Panc1 (cell line): ENCODE measurements at places on chromosomes 2 and 18. TPM values are rescaled to one million over a fixed set of nuclear protein-coding genes. Genes with fewer than 3 reads are reported as not detected.
A peak's percentile ranks its signal among the peaks of the same experiment; 100 is the strongest.

GRCh38 chr2:119809339-119810048 lies 49.8 kb downstream of the PTPN4 start:
- peaks cover 2% of the 10 kb centered on the region; the same call in 1 of the 2 replicates for H3K36me3 ChIP-seq
- H3K27ac ChIP-seq: peak overlapping the region; percentile 11; the same call in 1 of the 2 replicates
- DNase-seq: no peak
- H3K27me3 ChIP-seq: no peaks in the 10 kb centered on the region
- no peak overlapping the region for H3K4me3 ChIP-seq

- DNase-seq: no peak
- no peaks in the 10 kb centered on the region for H3K4me1 ChIP-seq
- no peak overlapping the region for H3K4me3 ChIP-seq
These were observed 37.2 kb downstream of the MTERF4 start for GRCh38 chr2:241064802-241065354.

DNA sequence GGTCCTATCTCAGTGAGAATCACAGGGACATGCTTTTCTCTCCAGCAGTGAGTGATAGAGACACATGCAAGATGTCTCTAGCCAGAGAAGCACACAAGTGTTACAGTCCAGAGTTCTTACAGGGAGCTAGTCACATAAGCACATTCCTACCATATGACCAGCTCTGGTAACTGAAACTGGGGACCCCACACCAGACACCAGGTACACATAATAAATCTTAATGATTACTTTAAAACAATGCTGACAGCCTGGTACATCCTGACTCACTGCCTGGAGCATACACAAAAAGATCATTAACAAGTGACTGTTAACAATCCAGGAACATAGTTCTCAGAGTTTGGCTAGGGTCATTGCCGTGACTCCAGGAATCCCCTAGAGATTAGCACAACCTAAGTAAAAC lies 53.6 kb downstream of the GALNT1 start:
- peaks cover 16% of the 10 kb centered on the region for H3K4me1 ChIP-seq
- H3K36me3 ChIP-seq: no peaks in the 10 kb centered on the region
- H3K4me3 ChIP-seq: no peak overlapping the region
- no peak for DNase-seq
- H3K27ac ChIP-seq: peak overlapping the region; percentile 65

DNA sequence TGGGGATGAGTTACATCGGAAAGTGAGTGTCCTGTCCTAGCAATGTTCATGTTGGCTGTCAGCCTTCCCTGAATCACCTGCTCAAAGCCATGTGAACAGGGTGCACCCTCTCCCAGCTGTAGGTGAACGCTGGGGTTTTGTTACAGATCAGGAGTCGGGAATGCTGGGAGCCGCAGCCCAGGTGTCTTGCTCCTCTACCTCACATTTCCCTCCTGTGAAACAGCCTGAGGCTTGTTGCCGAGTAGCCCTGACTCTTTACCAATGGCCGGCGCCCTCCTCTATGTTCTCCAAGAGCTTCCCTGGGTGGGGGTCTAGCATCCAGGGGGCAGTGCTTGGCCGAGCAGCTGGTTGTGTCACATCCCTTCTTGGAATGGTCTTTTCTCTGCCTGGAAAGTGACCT lies 164.7 kb downstream of the SH3RF3 start:
- H3K27me3 ChIP-seq: no peaks in the 10 kb centered on the region; the same call in 1 of the 2 replicates
- H3K4me3 ChIP-seq: no peak overlapping the region
- H3K27ac ChIP-seq: no peak overlapping the region
- DNase-seq: no peak
- no peaks in the 10 kb centered on the region for H3K36me3 ChIP-seq
- H3K4me1 ChIP-seq: no peaks in the 10 kb centered on the region; the same call in 1 of the 2 replicates

DNA sequence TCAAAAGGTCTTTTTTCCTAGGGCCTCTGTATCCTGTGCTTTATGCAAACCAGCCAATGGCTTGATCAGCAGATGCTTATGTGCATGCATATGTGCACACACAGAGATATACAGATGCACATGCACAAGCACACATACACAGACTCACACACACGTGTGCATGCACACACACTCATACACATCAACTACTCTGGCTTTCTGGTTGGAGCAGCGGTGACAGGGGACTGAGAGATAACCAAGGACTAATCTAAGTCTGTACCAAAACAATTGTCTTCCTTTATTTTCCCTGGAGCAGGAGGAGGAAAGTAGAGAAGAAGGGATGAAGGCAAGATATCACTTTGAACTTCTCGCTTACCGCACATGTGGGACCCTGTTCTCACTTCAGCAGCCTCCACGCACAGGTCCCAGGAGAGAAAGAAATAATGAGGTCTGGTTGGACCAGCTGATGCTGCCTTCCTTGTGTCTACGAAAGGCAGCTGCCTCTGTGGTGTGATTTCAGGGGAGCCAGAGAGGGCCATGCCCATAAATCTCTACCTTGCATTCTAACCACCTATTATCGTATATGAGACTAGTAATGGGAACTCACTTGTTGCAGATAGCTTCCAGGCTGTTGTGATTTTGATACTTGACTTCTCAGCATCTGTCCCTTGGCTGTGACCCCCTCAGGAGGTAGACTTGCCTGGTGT lies 338.0 kb downstream of the EN1 start:
- H3K36me3 ChIP-seq: no peaks in the 10 kb centered on the region
- H3K4me3 ChIP-seq: no peak overlapping the region
- no peak overlapping the region for H3K27ac ChIP-seq

GRCh38 chr2:1619556-1619955 lies 124.8 kb downstream of the PXDN start:
- no peak overlapping the region for H3K4me3 ChIP-seq
- H3K27ac ChIP-seq: peak overlapping the region; percentile 99
- H3K4me1 ChIP-seq: peaks cover 19% of the 10 kb centered on the region
- H3K27me3 ChIP-seq: no peaks in the 10 kb centered on the region

DNA sequence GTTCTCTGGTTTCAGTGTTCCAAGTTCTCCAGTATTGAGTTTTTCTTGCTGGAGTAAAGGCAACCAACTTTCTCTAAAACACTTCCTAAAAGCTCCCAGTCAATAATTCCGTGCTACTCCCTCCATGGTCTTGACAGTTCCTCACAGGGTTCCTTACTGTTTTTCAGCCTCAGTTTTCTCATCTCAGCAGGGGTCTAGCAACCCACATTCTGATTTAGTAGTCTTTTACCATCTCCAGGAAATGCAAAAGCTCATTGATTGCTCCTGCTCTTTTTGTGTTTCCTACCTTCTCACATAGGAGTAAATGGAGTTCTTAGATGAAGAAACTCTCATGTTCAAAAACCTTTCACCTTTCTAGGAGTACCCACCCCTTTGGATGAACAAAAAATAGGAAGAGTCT lies 978.8 kb upstream of the POU3F3 start:
- DNase-seq: no peak
- no peaks in the 10 kb centered on the region for H3K4me1 ChIP-seq
- H3K36me3 ChIP-seq: no peaks in the 10 kb centered on the region
- no peak overlapping the region for H3K27ac ChIP-seq

DNA sequence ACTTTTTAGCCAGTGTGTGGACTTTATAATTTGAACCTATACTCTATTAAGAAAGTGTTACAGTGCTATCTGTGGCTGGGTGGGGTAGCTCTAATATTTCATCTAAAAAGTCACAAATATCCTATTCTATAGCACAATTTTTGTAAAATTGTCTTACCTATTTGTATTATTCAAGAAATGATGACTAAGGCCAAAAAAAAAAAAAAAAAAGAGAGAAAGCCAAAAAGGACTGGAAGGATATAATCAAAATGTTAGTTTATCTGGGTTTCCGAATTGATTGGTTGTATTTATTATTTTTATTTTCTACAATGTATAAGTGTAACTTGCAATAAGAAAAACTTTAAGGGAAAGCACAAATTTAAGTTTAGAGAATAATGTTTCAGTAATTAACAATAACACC lies 5.5 kb downstream of the ARL6IP6 start:
- peaks cover 4% of the 10 kb centered on the region; the same call in 1 of the 2 replicates for H3K36me3 ChIP-seq
- H3K4me1 ChIP-seq: peaks cover 16% of the 10 kb centered on the region
- no peak for DNase-seq
- no peaks in the 10 kb centered on the region for H3K27me3 ChIP-seq
- no peak overlapping the region for H3K4me3 ChIP-seq

- no peak overlapping the region for H3K27ac ChIP-seq
- H3K27me3 ChIP-seq: no peaks in the 10 kb centered on the region
- no peak for DNase-seq
- no peaks in the 10 kb centered on the region for H3K4me1 ChIP-seq
These were observed 1875.2 kb upstream of the PIK3C3 start for GRCh38 chr18:40079786-40080185.

DNA sequence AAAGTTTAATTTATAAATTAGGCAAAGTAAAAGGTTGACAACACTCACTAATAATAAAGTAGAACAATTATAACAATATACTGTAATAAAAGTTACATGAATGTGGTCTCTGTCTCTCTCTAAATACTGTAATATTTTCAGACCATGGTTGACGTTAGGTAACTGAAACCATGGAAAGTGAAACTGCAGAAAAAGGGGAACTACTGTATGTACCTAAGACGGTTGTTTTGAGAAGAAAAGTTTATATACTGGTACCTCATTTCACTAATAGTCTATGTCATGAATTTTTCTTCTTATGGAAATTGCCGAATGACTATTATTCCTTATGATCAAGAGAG lies 166.7 kb upstream of the ZNF521 start:
- no peak overlapping the region for H3K27ac ChIP-seq
- H3K36me3 ChIP-seq: no peaks in the 10 kb centered on the region
- no peak overlapping the region for H3K4me3 ChIP-seq
- no peaks in the 10 kb centered on the region for H3K4me1 ChIP-seq
- DNase-seq: no peak
- H3K27me3 ChIP-seq: no peaks in the 10 kb centered on the region

- no peak overlapping the region for H3K4me3 ChIP-seq
- H3K27me3 ChIP-seq: no peaks in the 10 kb centered on the region
- no peaks in the 10 kb centered on the region for H3K4me1 ChIP-seq
- H3K36me3 ChIP-seq: no peaks in the 10 kb centered on the region
These were observed 214.9 kb downstream of the XIRP2 start for GRCh38 chr2:167103028-167103756.

DNA sequence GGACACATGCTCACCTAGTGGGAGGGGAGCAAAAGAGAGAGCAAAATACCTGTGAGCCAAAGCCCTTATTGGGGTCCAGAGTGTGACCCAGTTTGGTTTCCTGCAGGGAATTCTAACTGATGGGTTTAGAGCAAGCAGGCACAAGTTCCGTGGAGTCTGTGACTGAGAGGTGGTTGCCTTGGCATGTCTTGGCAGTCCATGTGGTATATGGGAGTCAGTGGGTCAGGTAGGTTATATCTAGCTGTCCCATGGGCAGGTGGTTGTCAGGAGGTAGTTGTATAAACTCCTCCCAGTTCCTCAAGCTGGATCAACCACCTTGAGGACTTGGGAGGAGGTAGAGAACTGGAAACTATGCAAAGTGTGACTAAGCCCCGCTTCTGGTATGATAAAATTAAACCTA lies 452.8 kb upstream of the VWC2L start:
- H3K27ac ChIP-seq: no peak overlapping the region
- no peaks in the 10 kb centered on the region for H3K4me1 ChIP-seq
- no peak overlapping the region for H3K4me3 ChIP-seq

DNA sequence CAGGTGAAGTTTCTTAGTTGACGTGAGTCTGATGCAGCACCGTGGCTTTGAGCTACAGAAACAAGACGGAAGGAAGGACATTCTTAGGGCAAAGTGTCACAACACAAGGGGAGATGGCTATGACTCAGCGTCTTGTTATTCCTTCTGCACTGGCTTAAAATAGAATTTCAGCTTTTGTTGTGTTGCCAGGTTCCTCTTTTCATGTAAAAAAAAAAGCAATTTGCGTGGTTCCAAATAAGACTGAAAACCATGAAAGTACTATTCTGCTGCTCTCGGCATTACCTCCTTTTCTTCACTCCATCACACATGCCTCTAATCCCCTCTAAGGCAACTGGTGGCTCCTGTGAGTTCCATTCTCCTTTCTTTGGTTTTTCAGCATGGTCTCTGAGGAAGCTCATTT lies 150.1 kb downstream of the ANTXR1 start:
- peaks cover 2% of the 10 kb centered on the region for H3K4me1 ChIP-seq
- DNase-seq: peak; percentile 13
- no peak overlapping the region for H3K27ac ChIP-seq
- no peak overlapping the region for H3K4me3 ChIP-seq
- H3K36me3 ChIP-seq: peaks cover 7% of the 10 kb centered on the region

DNA sequence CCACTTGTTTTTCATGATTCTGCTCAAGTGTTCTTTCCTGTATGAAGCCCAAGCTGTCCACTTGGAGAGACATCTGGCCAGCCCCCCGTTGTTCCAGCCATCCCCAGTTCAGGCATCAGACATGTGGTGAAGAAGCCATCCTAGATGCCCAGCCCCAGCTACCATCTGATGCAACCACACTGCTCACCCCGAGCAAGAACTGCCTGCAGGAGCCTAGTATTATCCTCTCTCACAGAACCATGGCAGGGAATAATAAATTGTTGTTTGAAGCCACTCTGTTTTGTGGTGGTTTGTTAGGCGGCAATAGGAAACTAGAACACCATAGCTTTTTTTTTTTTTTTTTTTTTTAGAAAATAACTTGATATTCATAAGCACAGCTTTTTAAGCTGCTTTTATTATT lies 19.5 kb upstream of the DARS1 start:
- no peak for DNase-seq
- no peak overlapping the region for H3K27ac ChIP-seq
- no peaks in the 10 kb centered on the region for H3K4me1 ChIP-seq
- no peak overlapping the region for H3K4me3 ChIP-seq
- H3K27me3 ChIP-seq: no peaks in the 10 kb centered on the region

GRCh38 chr2:67706082-67706481 lies 308.9 kb downstream of the ETAA1 start:
- no peaks in the 10 kb centered on the region for H3K4me1 ChIP-seq
- H3K36me3 ChIP-seq: no peaks in the 10 kb centered on the region
- DNase-seq: no peak
- H3K4me3 ChIP-seq: no peak overlapping the region
- no peaks in the 10 kb centered on the region for H3K27me3 ChIP-seq

DNA sequence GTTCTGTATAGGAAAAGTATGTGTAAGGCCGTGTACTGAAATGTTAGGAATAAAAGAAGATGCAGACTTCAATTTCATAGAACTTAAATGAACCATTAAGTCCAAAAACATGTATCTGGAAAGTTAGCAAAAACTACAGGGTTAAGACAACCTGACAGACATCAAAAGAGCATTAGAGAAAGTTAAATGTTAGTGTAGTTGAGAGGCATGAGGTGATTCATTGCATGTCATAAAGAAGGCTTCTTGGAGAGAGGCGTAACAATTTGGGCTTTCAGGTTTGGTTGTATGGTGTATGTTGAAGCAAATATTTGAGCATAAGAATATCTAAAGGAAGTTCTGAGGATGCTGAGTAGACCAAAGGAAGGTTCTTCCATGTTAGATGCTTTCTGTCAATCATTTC lies 6.3 kb downstream of the EPC2 start:
- H3K4me3 ChIP-seq: no peak overlapping the region
- DNase-seq: no peak
- H3K27me3 ChIP-seq: no peaks in the 10 kb centered on the region
- no peaks in the 10 kb centered on the region for H3K36me3 ChIP-seq
- no peak overlapping the region for H3K27ac ChIP-seq
- H3K4me1 ChIP-seq: peaks cover 8% of the 10 kb centered on the region; the same call in 1 of the 2 replicates

GRCh38 chr18:10841203-10841602 lies 308.2 kb downstream of the PIEZO2 start:
- no peak for DNase-seq
- H3K4me3 ChIP-seq: no peak overlapping the region
- H3K27me3 ChIP-seq: no peaks in the 10 kb centered on the region
- no peaks in the 10 kb centered on the region for H3K4me1 ChIP-seq
- no peak overlapping the region for H3K27ac ChIP-seq

GRCh38 chr2:42164046-42164445 lies 5.1 kb upstream of the EML4 start:
- H3K4me1 ChIP-seq: peaks cover 11% of the 10 kb centered on the region
- no peak overlapping the region for H3K27ac ChIP-seq
- no peak overlapping the region for H3K4me3 ChIP-seq
- no peak for DNase-seq
- no peaks in the 10 kb centered on the region for H3K36me3 ChIP-seq

The CDK5R2 gene
- 1.3 TPM for total RNA-seq

The TMEM200C gene
- 0.10 TPM for total RNA-seq
